ENCODE measurements at places on chromosomes 5 and 9. TPM values are rescaled to one million over a fixed set of nuclear protein-coding genes. Genes with fewer than 3 reads are reported as not detected.

DNA sequence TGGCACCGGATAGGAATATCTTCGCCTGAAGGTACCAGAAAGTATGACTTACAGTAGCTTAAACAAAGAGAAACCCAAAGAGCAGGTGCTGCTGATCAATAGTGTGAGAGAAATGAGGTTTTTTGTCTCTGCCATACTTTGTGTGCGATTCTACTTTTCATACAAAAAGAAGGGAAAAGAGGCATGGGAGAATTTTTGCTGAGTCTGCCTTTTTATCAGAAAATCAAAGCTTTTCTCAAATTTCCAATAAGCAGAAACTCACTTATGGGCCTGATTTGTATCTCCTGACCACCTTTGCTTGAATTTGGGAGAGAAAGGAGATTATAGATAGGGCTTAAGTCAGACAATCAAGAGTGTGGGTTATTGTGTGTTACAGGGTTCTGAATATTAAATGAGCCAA, 65.5 kb upstream of the TAF11L2 start:
- no peak for DNase-seq

Gene PCDHA3
- total RNA-seq: not detected

DNA sequence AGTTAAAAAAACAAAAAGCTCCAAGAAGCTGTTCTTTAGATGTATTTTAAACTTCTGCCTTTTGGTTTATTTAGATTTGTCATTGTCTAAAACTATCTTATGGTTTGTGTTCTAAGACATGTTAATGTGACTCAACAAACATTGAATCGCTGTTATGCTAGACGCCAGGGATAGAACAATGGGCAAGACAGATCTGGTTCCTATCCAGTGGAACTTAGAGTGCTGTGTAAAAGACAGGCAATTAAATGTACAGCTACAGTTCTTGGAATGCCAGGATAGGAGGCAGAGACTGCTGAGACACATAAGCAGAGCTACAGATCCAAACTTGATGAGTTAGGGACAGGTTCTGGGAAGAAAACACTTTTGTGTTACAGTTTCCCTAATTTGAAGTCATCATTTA, 22.4 kb downstream of the LYRM7 start:
- no peak for DNase-seq

- DNase-seq: no peak
Observed at GRCh38 chr9:135906291-135907005, 898 bp downstream of the CAMSAP1 start.

GRCh38 chr5:154575546-154576428, 97.8 kb upstream of the HAND1 start:
- no peak for DNase-seq

DNA sequence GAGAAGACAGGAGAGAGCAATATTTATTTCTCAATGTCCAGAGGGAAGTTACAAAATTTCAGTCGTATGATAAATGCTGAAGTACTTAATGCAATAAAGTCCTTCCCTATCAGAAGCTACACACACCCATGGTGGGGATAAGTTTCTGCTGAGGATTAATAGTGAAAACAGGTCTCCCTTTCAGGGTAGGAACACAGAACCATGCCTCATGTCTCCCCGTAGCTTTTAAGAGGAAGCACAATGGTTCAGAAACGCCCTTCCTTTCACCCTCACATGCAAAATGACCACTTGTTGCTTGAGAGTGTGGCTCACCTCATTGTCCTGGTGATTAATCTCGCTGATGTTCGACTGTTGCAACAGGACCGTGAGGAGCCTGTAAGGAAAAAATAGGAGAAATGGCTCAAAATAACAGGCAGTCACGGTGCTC, 73.6 kb downstream of the ANKRD55 start:
- DNase-seq: no peak

- no peak for DNase-seq
Observed at GRCh38 chr5:139660105-139660922, 12.2 kb downstream of the CXXC5 start.

Gene SURF1
- 41.2 TPM for total RNA-seq

Gene ENC1
- total RNA-seq: 123 TPM

GRCh38 chr9:1267581-1267980, 217.4 kb downstream of the DMRT2 start:
- no peak for DNase-seq

Gene ZDHHC11B
- total RNA-seq: 11.1 TPM

DNA sequence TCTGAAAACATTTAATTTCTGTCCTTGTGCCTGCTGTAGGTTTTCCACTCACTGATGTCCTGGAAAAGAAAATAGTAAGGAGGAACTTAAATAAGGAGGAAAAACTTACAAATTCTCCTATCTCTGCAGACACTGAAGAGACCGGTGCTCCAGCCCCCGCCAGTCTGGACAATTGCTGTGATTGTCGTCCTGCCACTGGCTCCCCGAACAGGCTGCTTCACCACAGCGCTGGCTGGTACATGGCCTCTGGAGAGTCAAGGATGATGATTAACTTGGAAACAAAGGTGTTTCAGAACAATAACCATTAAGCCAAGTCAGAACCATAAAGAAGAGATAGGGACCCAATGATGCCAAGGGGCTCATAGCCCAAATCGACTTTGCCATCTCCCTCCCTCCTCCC, 7.3 kb downstream of the PLAC8L1 start:
- DNase-seq: no peak

DNA sequence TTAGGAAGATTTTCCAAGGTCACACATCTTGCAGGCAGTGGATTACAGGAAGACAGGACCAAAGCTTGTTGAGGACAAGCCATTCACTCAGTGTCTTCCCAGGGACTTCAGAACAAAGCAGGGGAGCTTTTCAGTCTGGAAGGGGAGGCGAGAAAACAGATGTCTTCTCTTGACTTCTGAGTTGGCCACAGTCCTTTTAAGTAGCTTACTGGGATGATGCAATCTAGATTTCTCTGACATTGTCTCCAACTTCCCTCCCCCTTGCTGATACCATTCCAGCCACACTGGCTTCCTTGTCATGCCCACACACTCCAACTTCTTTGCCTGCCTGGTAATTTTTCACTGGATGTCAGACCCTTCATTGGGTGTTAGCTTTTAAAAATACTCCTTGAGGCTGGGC, 174.2 kb upstream of the TBC1D2 start:
- no peak for DNase-seq

DNA sequence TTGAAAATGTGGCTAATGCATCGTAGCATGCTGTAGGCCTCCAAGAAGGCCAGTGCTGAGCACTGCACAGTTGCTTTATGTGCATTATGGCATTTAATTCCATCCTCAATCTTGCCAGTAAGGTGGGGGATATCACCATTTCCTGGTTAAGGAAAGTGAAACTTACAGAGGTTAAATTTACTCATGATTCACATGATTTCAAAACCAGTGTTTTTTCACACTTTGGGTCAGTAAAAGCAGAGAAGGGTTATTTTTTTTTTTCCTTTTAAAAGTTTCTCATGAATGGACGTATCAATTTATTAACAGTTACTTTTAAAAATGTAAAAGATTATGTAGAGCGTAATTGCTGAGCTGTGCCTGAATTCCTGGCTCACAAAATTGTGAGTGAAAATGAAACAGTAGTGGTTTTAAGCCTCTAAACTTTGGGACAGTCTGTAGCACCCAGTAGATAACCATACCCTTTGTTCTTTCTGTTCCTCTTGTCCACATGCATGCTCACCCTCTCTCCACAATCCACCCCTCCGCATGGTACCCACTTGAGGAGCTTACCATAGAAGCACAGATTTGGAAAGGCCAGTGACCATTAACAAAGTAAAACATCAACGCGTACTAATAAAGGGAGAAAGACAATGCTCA, 21.2 kb downstream of the MAST4 start:
- no peak for DNase-seq

GRCh38 chr9:95572381-95573151, 55.8 kb upstream of the PTCH1 start:
- peak; percentile 42 for DNase-seq

Gene FUT7
- total RNA-seq: not detected

DNA sequence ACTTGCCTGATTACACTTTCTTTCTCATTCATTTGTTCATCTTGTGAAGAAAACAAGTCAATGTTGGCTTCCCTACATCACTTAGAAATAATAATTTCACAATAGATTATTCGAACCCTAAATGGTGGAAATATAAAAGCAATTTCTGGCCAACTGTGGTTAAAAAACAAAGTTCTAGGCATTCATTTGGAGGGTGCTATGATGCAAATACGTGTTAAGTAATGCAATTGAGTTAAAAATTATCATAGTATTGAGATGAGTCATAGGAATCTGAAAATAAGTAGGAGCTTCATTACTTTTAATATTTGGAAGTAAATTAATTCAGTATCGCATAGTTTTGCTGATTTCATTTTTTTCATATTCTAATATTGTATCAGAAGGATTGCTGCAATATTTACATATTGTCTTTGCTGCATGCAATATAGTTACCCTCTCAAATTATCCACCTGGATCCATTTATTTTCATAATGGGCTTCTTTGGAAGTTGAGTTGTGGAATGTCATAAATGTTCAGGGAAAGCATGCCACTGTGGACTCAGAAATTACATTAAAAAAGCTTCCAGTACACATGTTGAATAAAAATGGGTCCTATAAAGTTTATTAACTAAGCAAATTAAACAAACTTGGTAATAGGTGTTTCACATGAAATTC, 647.7 kb upstream of the WWC1 start:
- no peak for DNase-seq

GRCh38 chr9:4297151-4297785, 2.6 kb downstream of the GLIS3 start:
- DNase-seq: peak; percentile 78

GRCh38 chr9:136921307-136921706, 23.2 kb downstream of the FBXW5 start:
- DNase-seq: no peak

GRCh38 chr5:149210968-149211490, 60.6 kb upstream of the AFAP1L1 start:
- DNase-seq: no peak

GRCh38 chr5:132319975-132320374, 25.8 kb downstream of the SLC22A4 start:
- no peak for DNase-seq

DNA sequence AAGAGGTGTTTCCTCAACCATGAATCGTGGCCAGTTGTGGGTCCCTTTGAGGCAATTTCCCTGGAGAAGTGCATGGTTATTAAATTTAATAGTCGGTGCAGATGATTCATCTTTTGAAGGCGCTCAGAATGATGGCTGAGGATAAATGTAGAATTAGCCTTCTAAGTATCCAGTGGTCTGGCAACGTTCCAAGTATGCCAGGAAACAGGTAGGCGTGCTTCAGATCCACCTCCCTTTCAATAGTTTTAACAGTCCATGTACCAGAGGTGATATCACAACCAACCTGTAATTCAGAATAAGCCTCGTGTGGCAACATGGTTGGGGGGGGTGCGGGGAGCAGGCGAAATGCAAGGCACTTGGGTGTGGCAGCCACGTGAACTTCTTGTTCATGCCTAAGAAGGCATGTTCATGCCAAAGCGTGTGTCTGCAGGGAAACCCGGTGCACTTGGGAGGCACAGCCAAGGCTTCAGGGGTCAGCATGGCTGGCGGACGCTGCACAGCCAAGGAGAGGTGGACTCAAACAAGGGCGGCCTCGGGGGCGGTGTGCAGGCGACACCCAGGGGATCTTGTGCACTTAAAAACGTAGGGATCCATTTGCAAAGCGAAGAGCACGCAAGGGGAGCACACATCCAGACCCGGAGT, 5.2 kb upstream of the NKD2 start:
- peak; percentile 65 for DNase-seq

DNA sequence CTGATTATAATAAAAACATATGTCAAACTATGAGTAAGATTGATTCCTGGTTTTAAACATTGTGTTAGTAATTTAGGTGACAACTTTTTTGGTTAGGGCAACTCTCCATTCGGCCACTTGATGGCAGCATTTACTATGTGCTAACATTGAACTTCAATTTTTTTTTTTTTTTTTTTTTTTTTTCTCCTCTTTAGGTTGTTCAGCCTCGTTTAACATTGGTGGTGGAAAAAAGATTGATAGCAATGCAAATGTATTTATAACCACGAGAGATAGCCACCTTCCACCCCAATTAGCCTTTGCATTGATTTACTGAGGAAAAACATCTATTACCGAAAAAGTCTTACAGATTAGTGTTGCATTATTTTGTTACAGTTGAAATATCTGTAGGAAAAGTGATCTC, 159.1 kb downstream of the CSNK1G3 start:
- DNase-seq: peak; percentile 76

DNA sequence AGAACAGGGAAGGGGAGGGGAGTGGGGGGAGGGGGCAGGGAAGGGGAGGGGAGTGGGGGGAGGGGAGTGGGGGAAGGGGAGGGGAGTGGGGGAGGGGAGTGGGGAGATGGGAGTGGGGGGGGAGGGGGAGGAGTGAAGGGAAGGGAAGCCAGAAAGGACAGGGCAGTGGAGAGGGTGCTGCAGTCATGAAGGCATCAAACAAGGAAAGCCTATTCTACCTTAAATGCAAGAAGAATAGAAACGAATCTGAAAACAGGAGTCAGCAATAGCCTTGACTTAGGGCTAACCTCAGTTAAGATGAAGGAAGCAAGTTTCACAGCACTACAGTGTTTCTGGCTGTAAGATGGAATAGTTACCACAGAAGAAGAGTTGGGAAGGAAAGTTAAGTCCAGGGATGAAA, 59.5 kb downstream of the CAMSAP1 start:
- DNase-seq: no peak

Data from Peyer's patch (tissue), 4 donors.